ENCODE measurements at places on chromosomes 5 and 9.

DNA sequence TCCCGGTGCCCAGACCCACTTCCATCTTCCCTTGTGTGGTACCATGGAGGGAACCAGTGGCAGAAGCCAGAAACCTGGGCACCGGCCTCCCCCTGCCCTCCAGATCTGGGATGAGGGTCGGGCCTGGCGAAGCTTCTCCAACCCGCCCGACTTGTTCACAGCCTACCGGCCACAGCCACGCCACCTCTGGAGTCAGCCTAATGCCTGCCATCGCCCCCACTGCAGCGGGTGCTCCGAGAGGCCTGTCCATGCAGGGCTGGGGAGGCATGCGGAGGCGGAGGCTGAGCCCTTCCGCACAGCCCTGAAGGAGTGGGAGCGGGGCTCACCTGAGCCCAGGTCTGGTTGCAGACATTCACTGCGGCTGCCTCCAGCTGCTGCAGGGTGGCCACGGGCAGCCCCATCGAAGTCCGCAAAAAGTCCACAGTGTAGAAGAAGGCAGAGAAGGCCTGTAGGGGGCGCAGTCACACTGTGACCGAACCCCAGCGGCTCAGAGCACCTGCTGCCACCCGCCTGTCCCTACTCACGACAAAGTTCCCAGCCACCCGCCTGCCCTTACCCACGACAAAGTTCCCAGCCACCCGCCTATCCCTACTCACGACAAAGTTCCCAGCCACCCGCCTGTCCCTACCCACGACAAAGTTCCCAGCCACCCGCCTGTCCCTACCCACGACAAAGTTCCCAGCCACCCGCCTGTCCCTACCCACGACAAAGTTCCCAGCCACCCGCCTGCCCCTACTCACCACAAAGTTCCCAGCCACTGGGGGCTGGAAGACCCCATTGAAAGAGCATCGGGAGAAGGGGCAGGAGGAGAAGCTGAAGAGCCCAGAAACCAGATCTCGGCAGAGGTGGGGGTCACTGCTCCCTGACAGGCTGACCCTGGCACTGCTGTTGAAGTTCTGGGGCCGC is 3.8 kb upstream of the NPDC1 start:
- H3K4me3 ChIP-seq = no peak overlapping the region
- H3K4me1 ChIP-seq = no peaks in the 10 kb centered on the region
- H3K36me3 ChIP-seq = no peaks in the 10 kb centered on the region
- peaks cover 5% of the 10 kb centered on the region for H3K27me3 ChIP-seq

- H3K36me3 ChIP-seq = no peaks in the 10 kb centered on the region
- no peak for DNase-seq
- H3K27ac ChIP-seq = no peak overlapping the region
- H3K4me1 ChIP-seq = no peaks in the 10 kb centered on the region
Measured at GRCh38 chr5:119476341-119476740, 24.0 kb downstream of the HSD17B4 start.

DNA sequence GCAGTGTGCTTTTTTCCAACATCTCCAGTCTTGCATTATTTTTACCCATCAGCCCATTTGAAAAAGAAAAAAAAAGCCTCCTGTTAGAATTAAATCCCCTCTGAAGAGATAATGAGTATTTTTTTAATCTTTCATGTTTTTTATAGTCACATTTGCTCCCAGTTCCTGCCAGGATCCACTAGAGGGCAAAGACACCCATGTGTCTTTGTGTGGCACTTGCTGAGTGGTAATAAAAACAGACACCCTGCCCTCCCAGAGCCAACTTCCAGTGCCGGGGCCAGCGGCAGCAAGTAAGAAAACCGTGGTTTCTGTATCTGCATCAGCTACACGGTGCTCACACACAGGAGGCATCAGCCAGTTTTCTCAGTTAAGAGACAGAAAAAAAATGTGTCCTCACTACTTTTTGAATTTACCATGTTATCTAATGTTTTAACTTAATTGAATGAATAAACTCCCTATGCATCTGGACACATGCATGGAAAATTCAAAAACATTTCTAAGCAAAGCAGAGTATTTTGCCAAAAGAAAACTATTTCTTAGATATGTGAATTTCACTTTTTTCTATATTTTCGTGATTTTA is 70.2 kb upstream of the PLEKHG4B start:
- H3K36me3 ChIP-seq = no peaks in the 10 kb centered on the region
- H3K4me3 ChIP-seq = no peak overlapping the region
- no peak overlapping the region for H3K27ac ChIP-seq
- no peaks in the 10 kb centered on the region for H3K27me3 ChIP-seq
- no peaks in the 10 kb centered on the region for H3K4me1 ChIP-seq
- DNase-seq = no peak

DNA sequence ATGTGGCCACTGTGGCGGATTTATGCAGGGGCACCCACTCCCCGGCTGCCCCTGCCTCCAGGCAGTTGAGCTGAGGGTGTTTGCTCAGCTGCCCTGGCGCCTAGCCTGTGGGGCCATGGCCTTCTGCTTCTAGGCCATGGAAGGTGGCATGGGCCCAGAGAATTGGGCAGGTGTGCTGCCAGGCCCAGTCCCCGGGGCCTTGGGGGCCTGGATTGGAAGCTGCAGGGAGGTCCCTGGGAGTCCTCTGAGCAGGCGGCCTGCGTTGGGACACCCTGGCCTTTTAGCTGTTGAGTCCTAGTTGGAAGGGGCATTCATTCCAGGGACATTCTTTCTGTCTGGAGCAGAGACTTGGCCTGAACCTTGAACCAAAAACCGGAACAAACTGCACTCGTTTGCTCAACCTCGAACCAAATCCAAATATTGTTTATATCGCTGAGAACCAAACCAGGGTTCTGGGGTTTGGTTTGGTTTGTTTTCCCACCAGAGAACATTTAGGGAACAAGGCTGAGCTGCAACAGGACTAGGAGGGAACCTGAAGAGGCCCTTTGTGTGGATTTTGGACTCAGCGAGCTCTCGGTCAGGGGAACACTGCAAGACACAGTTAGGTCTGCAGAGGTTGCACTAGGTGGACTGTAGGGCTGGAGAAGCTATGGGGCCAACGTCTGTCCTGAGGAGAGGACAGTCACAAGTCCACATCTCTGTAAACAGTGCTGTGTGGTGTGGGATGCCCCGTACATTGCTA is 116.8 kb downstream of the BOD1 start:
- H3K4me1 ChIP-seq = no peaks in the 10 kb centered on the region
- no peak overlapping the region for H3K27ac ChIP-seq
- H3K36me3 ChIP-seq = no peaks in the 10 kb centered on the region
- DNase-seq = no peak

- DNase-seq = no peak
- no peaks in the 10 kb centered on the region for H3K27me3 ChIP-seq
- H3K4me1 ChIP-seq = no peaks in the 10 kb centered on the region
- H3K27ac ChIP-seq = no peak overlapping the region
- H3K4me3 ChIP-seq = no peak overlapping the region
Measured at GRCh38 chr5:166497496-166498104, 1793.8 kb upstream of the WWC1 start.

DNA sequence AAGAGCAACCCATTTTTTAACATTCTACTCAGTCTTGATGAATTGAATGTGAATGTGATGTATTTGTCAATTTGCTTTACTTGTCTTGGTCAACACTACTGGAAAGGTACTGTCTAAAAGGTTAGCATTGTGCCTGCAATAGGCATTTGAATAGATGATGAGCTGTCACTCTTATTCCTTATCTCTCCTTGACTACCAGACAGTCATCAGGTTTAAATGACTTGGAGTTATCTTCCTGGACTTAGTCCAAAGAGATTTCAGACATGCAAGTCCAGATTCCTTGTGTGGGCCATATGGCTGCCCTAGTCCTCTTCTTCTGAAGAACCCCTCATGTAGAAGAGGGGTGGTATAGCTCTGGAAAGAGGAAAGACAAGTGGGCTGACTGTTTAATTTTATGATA is 4.8 kb downstream of the ARHGEF28 start:
- DNase-seq = no peak
- H3K4me3 ChIP-seq = no peak overlapping the region
- no peaks in the 10 kb centered on the region for H3K4me1 ChIP-seq
- no peaks in the 10 kb centered on the region for H3K27me3 ChIP-seq
- no peak overlapping the region for H3K27ac ChIP-seq

DNA sequence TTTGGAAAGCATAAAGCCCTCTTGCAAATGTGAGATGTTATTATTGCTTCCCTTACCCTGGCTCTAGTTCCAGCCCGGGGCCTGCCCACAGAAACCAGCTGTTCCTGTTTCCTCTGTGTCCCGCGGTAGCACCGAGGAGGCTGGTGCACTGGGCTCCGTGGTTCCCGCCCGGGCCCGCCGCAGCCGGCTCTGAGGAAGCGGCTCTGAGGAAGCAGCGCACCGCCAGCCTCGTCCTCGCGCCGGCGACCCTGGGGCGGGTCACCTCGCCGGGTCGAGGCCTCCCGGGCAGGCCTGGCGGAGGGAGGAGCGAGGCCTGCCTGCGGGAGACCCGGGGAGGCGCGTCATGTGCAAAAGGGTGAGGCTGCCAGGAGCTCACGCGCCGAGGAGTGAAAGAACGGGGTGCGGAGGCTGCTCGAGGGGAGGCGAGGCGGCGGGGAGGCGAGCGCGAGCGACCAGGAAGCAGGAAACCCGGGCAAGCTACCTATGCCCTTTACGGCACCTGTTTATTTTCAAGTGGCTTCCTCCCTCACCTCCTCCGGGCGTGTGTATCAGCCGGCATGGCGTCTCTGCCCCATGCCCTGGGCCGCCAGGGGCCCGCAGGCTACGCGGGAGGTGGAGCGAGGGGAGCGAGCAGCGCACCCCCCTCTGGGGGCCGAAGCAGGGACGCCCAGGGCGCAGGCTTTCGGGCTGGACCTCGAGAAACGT is 61.3 kb upstream of the MEGF10 start:
- H3K27me3 ChIP-seq = no peaks in the 10 kb centered on the region
- peak; percentile 36 for DNase-seq
- H3K4me3 ChIP-seq = peak overlapping the region; percentile 40
- H3K4me1 ChIP-seq = no peaks in the 10 kb centered on the region

GRCh38 chr5:143177263-143177983 is 226.1 kb downstream of the NR3C1 start:
- H3K27me3 ChIP-seq = no peaks in the 10 kb centered on the region
- DNase-seq = no peak
- H3K36me3 ChIP-seq = no peaks in the 10 kb centered on the region
- no peaks in the 10 kb centered on the region for H3K4me1 ChIP-seq
- no peak overlapping the region for H3K27ac ChIP-seq
- H3K4me3 ChIP-seq = no peak overlapping the region

GRCh38 chr9:105708405-105708804 is 14.1 kb downstream of the TMEM38B start:
- H3K4me1 ChIP-seq = no peaks in the 10 kb centered on the region
- DNase-seq = no peak
- no peaks in the 10 kb centered on the region for H3K27me3 ChIP-seq
- no peak overlapping the region for H3K27ac ChIP-seq

DNA sequence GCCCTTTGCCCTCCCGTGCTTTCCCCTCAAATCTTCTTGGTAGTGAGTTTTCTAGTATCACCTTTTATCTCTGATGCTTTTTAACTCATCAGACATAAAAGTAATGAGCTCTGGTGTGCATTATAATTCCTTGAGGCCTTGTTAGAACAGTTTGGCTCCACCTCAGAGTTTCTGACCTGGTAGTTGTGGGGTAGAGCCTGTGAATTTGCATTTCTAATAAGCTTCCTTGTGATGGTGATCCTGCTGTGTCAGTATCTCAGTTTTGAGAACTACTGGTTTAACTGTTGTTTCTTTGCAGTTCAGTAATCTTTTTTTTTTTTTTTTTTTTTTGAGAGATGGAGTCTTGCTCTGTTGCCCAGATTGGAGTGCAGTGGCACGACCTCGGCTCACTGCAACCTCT is 31.1 kb downstream of the UBE2D2 start:
- no peaks in the 10 kb centered on the region for H3K27me3 ChIP-seq
- no peak overlapping the region for H3K27ac ChIP-seq
- H3K36me3 ChIP-seq = no peaks in the 10 kb centered on the region
- no peak overlapping the region for H3K4me3 ChIP-seq
- DNase-seq = no peak

- no peaks in the 10 kb centered on the region for H3K27me3 ChIP-seq
- no peak overlapping the region for H3K27ac ChIP-seq
- no peaks in the 10 kb centered on the region for H3K36me3 ChIP-seq
- H3K4me1 ChIP-seq = no peaks in the 10 kb centered on the region
- H3K4me3 ChIP-seq = no peak overlapping the region
Measured at GRCh38 chr5:73419117-73419464, 29.5 kb downstream of the FOXD1 start.

- DNase-seq = no peak
- no peaks in the 10 kb centered on the region for H3K36me3 ChIP-seq
- no peak overlapping the region for H3K27ac ChIP-seq
Measured at GRCh38 chr5:1277781-1278180, 17.1 kb downstream of the TERT start.

Data from uterus (tissue), 4 donors.